Cortex of kidney (tissue), 1 donor: ENCODE measurements at places on chromosomes 1 and 21.

- DNase-seq: no peak
Observed at GRCh38 chr1:14320518-14320917, 278.0 kb upstream of the KAZN start.

- no peak for DNase-seq
Observed at GRCh38 chr1:219773775-219774174, 154.6 kb downstream of the SLC30A10 start.

DNA sequence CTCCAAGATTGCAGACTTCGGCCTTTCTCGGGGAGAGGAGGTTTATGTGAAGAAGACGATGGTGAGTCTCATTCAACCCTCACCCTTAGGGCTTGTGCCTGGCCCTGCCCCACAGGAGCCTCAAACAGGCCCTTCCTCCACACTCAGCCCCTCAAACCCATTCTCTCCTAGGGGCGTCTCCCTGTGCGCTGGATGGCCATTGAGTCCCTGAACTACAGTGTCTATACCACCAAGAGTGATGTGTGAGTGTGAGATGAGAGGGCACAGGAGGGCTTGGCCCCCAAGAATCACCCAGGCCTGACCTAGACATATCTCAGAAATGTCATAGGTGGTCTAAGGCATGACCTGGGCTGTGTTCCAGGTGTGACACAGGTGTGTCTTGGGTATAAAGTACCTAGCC lies 18.3 kb upstream of the MPL start:
- DNase-seq: no peak

DNA sequence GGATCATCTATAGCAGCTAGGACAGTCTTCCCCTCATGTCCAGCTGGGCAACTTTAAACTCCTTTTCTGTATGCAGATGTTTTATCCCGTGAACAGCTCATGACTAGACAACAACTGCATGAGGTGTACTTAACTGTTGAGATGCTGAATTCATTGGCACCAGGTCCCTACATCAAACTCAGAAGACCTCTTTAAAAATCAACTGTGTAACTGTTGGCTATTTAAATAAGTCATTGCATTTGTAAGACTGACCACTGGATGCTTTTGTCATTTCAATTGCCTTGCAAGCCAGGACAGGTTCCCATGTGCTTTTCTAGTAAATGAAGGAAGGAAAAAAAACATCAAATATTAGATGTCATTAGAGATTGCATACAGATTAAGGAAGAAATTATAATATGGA lies 28.3 kb upstream of the GORAB start:
- DNase-seq: no peak

- DNase-seq: no peak
Observed at GRCh38 chr1:218209351-218209861, 75.7 kb upstream of the RRP15 start.

DNA sequence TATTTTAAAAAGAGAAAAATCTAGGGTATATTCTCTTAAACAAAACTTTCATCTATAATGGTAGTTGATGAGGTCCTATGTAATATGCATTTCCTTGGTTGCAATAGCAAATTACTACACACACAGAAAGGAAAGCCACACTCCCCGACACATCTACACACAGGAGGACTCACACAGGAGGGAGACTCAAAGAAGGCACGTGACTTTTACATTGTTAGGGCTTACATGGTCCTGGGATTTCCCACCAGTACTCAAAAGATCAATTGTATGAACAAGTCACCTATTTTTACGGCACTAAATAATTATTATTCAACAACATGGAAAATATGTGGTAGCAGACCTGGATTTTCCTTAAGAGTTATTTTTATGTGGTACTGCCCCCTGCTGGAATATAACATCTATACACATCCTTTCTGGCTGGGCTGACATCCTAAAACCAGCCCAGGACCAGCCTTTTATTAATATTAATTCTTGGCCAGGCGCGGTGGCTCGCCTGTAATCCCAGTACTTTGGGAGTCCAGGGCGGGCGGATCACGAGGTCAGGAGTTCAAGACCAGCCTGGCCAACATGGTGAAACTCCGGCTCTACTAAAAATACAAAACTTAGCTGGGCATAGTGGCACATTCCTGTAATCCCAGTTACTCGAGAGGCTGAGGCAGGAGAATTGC lies 33.9 kb upstream of the LGALS8 start:
- no peak for DNase-seq

DNA sequence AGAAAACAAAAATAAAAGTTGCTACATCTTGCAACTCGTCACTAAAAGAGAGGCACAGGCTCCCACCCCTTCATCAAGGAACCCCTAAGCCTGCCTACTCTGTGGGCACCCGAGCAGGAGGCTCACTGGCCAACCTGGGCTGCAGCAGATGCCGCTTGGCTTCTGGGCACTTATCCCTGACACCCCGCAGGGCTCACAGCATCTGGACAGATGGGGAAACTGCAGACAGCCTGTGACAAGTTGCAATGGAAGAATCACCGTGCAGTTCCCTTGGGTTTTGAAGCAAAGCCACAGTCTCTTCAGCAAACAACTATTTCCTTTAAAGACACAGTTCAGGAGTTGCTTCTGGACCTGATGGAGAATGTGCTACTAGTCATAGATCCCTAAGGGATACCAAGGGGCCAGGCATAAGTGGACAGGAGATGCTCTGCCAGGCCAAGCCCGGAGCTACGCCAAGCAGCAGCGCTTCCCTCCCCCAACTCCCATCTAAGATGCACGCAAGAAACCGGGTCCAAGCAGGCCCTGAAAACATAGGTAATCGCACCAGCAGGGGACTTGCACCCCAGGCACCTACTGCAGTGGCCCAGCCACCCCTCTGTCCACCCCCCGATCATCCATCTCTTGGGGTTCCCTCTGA lies 170.6 kb downstream of the NPHP4 start:
- no peak for DNase-seq

DNA sequence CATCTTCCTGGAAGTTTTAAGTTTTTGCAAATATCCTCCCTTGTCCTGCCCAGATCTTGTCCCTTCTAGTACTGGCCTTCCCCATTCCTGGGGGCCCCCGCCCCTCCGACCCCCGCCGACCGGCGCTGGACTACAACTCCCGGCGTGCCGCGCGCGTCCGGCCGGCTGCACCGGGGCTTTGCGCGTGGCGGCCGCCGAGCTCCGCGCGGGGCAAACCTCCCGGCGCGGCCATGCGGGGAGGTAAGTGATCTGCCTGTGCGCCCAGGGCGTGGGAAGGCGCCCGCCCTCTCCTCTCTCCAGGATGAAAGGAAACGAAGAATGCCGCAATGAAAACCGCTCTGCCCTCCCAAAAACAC lies 3.2 kb upstream of the SAMD13 start:
- DNase-seq: no peak

DNA sequence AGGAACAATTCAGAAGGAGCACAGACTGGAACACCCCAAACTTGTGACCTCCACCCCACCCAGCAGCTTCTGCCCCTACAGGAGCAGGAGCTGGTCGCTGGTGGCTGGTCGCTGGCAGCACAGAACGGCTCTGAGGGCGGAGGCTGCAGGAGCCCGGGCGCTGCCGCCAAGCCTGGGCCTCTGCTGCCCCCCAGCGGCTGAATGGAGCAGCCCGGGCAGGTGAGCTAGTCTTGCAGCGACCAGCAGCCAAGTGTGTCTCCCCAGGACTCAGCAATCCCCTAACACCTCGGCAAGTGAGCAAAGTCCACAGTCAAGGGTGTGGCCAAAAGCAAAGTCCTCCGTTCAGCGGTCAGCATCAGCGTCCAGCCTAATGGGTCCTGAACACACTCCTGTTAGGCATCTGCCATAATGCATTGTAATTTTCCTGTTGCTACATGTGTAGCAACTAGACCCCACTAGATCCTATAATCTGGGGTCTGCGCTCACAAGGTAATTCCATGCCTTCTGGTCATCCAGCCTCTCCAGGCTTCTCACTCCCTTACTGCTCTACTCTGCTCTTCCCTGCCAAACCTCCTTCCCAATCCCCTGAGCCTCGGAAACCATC lies 12.1 kb upstream of the GJB5 start:
- DNase-seq: no peak

DNA sequence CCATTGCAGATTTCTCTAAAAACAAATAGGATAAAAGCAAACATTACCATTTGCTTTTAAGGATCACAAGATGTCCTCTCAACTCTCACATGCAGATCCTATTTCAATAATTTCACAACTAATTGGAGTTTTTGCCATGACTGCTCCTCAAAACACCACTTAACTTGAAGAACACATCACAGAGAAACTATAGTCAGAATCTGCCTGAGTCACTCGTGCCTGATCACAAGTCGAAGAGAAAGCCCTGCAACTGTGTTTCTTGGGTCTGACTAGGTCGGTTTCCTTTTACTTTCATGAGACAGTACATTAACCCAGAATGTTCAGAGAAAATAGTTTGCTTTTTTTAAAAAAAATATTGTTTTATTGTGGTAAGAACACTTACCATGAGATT lies 46.3 kb upstream of the SMYD2 start:
- no peak for DNase-seq

DNA sequence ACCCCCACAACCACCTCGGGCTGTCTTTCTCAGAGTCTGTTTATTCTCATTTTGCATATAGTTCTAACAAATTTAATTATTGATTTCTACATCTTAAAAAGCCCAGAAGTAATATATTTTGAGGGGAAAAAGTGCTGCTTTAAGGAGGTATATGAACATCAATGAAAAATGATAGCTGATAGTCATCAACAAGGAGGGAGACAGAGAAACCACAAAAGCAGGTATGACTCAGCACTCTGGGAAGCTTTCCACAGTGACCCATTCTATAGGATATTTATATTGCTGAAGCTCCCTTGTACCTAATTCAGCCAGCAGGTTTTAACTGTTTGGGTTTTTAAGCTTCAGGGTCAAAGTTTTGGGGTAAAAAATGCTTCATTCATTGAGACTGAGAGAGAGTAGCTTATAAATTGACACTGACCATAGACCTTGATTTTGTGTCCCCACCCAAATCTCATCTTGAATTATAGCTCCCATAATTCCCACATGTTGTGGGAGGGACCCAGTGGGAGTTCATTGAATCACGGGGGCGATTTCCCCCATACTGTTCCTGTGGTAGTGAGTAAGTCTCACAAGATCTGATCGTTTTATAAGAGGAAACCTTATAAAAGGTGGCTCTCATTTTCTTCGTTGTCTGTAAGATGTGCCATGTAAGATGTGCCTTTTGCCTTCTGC lies 27.4 kb downstream of the VANGL1 start:
- no peak for DNase-seq

GRCh38 chr21:29208044-29208681 lies 77.7 kb downstream of the MAP3K7CL start:
- no peak for DNase-seq
